H4 (cell line): ENCODE measurements at places on chromosomes 5 and 9. TPM values are rescaled to one million over a fixed set of nuclear protein-coding genes. Genes with fewer than 3 reads are reported as not detected.
A peak's percentile ranks its signal among the peaks of the same experiment; 100 is the strongest.

The ZFP62 gene
- total RNA-seq: 22.6 and 27.7 TPM in 2 replicates

The MYOT gene
- not detected in 2 replicates for total RNA-seq

The MRPS27 gene
- 81.2 and 88.0 TPM in 2 replicates for total RNA-seq

The OXCT1 gene
- total RNA-seq: 13.2 and 15.3 TPM in 2 replicates

The DNAI1 gene
- total RNA-seq: 0.04 and 0.27 TPM in 2 replicates

The SURF1 gene
- 45.4 and 72.0 TPM in 2 replicates for total RNA-seq

The BAAT gene
- not detected in 2 replicates for total RNA-seq

The BARX1 gene
- not detected in 2 replicates for total RNA-seq

The RELL2 gene
- total RNA-seq: 4.5 and 8.4 TPM in 2 replicates

The SPRY4 gene
- total RNA-seq: 3.9 and 6.4 TPM in 2 replicates

DNA sequence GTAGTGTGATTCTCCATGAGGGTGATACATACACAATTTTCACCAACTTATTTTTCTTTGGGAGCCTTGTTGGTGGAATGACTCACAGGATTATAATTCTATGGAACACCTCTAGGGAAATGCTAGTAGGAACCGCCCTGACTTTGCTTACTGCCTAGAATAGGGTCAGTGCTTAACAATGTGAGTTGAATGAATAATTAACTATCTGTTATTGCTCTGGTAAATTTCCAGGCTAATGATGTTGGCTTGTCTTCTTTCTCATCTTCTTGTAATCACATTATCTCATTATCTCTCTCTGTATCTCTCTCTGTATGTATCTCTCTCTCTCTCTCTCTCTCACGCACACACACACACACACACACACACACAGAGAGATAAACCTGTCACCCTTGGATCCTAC, 291.1 kb downstream of the TRIM32 start:
- DNase-seq: no peak

DNA sequence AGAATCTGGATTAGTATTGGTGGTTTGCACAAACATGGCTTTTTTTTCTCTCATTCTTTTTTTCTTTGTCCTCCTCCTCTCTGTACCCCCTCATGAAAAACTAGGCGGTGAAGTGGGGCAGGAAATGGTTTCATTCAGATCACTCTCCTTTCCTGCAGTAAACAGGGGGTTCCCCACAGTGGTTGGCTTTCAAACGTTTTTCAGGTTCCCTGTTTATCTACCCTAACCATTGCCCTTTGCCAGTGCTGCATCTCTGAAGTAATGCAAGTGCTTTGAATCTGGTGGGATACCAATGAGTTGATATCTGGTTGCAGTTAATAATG, 29.8 kb downstream of the NR4A3 start:
- DNase-seq: no peak

DNA sequence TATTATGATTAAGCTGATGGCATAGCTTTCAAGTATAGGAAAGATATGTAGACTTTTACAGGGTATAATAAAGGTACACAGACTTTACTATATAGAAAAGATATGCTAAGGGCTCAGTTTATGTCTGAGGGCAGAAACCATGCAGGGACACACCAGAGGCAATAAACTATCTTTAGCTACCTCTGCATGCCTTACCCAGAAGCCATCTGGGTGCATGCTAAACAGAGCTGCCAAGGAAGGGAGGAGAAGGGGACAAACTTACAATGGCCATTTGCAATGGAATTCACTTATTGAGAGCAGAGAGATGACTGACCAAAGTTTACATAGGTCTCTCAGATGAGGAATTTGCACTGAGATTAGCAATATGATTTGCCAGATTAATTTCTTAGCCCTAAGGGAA, 143.1 kb upstream of the NR4A3 start:
- no peak for DNase-seq

- peak; percentile 99 for DNase-seq
These were observed 74.6 kb downstream of the NPR3 start for GRCh38 chr5:32785611-32786254.

- DNase-seq: no peak
These were observed 263.5 kb upstream of the PTPRD start for GRCh38 chr9:10876333-10876732.

- peak; percentile 72 for DNase-seq
These were observed 231.6 kb downstream of the SLF1 start for GRCh38 chr5:94849821-94850736.

GRCh38 chr5:170408226-170408625, 19.1 kb upstream of the KCNMB1 start:
- no peak for DNase-seq

GRCh38 chr5:126143622-126144021, 279.6 kb upstream of the GRAMD2B start:
- DNase-seq: no peak

DNA sequence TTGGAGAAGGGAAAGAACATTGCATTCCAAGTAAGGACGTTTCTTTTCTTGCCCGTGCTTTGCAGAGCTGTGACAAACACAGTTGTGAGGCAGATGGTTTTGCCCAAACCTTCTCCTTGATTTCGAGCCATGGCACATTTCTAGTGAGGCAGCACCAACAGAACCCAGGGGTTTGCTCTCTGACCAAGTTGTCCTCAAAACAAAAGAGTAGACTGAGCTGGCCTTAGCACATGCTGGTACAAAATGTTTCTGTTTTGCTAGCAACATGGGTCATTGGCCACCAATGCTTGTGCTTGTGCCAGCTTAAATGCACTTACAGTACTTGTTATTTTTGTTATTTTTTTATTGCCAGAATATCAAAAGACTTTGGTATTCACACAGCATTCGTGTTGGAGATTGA, 328.8 kb downstream of the GADD45G start:
- DNase-seq: no peak

- no peak for DNase-seq
These were observed 229.9 kb upstream of the GRIN3A start for GRCh38 chr9:101968392-101968791.

DNA sequence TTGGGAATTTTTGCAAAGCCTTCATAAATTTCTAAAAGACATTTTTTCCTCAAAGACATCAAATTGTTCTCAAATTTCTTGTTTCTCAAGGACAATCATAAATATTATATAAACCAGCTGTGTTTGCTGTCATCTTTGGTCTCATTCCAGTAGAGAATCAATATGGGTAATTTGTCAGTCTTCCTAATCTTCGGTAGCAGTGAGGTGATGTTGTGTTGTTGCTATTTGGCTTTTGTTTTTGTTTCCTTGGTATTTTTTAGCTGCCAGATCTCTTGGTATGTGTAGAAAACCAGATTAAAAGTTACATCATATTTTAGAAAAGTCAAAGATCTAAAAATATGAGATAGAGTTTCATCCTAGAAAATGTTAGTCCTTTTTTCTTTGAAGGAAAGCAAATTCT, 87.5 kb downstream of the CAMK4 start:
- no peak for DNase-seq

DNA sequence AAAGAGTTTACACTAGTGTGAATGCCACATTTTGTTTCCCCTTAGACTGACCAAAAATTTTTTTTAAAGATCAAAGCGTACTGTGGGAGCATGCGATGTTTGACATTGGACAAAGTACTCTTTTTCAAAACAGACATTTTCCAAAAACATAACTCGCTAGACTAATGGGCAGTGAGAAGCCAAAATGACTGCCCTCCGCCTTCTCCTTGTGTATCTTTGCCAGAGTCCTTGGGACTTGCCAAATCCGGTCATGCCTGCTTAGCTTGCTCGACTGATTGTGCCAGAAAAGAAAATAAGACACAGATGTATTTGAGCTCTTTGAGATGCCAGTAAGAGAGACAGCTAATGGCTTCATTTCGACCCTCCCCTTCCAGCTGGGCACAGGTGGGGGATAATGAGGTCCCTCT, 157.5 kb downstream of the MAPKAP1 start:
- DNase-seq: no peak

- no peak for DNase-seq
These were observed 9.4 kb downstream of the PHAX start for GRCh38 chr5:126610160-126610559.

DNA sequence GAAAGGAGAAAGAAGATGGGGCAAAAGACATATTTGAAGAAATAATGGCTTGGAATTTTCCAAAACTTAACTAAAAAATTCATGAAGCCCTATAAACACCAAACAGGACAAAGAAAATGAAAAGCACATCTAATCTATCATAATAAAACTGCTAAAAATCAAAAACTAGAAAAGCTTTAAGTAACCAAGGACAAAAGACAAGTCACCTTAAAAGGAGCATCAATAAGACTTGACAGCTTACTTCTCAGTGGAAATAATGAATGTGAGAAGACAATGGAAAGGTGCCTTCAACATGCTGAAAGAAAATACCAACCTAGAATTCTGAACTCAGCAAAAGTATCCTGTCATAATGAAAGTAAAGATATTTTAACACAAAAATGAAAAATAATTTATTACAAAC, 27.0 kb downstream of the GTF3C4 start:
- no peak for DNase-seq

DNA sequence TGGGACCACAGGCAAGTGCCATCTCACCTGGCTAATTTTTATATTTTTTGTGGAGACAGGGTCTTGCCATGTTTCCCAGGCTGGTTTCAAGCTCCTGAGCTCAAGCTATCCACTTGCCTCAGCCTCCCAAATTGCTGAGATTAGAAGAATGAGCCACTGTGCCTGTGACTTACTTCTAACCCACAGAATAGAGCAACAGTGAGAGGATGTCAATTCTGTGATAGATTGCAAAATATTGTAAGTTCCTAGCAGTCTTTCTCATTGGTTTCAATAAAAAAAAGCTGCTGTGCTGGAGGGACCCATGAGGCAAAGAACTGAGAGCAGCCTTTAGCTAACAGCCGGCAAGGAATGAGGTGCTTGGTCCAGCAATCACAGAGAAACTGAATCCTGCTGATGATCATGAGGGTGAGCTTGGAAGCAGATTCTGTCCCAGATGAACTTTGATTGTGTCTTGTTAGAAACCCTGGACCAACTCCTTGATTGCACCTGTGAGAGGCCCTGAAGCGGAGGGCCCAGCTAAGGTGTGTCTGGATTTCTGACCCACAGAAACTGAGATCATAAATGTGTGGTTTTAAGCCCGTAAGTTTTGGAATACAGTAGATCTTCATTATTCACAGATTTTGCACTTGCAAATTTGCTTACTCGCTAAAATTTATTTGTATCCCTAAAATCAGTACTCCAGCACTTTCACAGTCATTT, 149.7 kb downstream of the GCNT1 start:
- DNase-seq: no peak

GRCh38 chr9:104869811-104870210, 58.1 kb downstream of the ABCA1 start:
- no peak for DNase-seq

DNA sequence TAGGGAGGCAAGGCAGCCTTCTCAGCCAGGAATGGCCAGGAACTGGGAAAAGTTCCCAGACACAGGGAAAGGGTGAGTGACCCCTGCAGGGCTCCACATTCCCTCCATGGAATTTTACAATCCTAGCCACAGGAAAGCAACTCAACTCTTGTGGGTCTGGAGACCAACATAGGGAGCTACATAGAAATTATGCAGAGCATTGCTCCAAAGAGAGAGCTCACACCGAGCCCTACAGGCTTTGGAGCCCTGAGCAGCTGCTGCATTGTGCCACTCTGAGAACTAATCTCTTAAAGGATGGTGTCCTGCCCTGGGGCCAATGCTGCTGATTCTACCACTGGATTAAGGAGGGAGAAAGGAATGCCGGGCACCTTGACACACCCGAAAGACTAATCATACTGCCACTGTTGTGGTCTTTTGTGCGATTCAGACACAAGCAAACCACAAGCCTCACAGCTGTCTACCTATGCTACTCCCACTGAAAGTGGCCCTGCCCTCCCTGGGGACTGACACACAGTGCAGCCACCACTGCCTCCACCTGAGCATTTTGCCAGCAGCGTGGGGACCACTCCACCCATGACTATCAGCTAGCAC, 1089.8 kb upstream of the NUDT12 start:
- peak; percentile 19 for DNase-seq

DNA sequence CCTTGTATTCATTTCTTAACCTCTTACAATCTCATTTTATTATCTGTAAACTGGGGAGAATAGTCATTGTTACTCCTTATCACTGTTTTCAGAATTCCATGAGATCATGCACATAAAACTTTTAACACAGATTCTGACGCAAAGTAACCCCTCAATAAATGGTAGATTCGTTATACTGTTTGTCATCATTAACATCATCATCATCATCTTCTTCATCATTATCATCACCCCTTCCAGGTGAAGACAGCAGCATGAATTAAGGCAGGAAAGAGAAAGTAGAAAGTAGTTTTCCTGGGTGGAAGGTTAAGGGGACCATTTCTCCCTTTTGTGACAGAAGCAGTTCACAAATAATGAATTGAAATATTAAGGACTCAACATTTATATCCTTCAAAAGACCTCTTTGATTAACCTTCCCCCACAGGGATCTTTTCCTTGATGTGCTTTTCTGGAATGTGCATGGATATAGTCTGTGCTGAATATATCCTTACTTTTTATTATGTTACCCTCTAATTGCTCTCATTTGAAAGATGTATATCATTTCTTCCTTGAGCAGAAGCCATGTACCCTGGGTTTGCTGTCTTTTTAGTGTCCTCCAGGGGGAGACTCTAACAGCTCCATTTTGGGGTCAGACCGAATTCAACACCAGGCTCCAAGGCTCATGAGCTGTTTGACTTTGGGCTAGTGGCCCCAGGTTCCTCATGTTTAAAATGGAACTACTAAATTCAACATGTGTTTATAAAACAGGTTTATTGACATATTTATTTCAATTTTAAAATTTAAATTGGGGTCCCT, 1029.9 kb upstream of the WWC1 start:
- DNase-seq: no peak

DNA sequence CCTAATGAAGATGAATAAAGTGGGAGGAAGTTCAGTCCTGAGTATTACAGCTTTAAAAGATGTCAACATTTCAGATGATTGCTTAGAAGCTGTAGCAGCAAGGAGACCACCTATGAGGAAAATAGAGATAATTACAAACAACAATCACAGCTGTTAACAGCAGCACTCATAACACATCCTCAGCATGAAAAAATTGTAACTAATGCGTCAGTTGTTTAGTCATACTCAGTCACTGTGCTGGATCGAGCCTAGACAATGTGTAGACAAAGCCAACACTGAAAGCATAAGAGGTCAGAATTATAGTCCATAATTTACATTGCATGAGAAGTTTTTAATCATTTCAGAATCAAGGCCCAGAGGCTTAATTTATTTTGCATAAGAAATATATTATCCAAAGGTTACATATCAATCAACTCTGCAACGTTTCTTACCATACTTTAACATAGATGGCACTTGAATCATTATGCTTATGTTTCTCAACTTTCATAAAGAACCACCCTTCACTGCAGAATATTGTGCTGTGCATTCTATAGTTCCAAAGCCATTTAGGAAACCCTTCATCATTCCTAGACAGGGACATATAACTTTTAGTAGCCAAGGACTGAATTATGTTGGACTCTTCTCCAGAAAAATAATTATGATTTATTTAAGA, 60.2 kb upstream of the HAPLN1 start:
- no peak for DNase-seq
